ENCODE measurements at places on chromosomes 3 and 15.

DNA sequence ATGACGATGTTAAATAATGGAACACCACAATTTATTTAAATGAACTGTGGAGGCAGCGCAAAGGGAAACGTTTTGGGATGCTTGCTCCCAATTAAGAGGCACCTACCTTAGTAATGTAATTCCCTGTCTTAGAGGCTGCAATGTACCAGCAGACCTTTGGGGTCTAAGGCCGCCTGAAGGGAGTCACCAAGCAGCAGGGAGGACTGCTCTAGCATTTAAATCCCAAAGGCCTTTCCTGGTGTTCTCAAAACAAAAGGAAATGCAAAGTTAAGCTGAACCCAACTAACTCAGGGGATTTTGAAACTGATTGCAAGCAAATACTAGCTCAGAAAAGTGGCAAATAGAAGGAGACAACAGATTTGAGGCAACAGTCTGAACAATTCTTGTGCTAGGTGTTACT lies 510.8 kb downstream of the GABRG3 start:
- no peak for DNase-seq

GRCh38 chr3:184549796-184550577 lies 11.6 kb upstream of the EPHB3 start:
- no peak for DNase-seq

GRCh38 chr3:195692781-195693427 lies 27.9 kb upstream of the MUC20 start:
- no peak for DNase-seq

GRCh38 chr3:193330555-193331204 lies 47.9 kb downstream of the ATP13A5 start:
- DNase-seq, result no peak

DNA sequence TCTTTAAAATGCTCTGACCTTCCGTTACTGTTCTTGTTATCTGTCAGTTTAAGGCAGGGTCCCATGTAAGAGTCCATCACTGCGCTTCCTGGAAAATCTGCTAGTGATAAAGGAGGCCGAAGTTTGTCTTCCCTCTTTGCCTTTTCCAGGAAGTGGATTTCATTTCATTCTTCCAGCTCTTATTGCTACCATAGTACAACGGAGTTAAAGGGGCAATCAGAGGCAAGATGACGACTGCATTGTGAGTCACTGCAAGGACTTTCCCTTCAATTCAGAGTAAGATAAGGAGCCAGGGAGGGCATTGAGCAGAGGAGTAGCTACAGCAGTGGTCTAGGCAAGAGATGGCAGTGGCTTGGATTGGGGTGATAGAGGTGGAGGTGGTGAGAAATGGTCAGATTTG lies 17.2 kb upstream of the DET1 start:
- DNase-seq, result no peak

GRCh38 chr3:99532246-99532645 lies 106.1 kb upstream of the COL8A1 start:
- DNase-seq, result no peak

DNA sequence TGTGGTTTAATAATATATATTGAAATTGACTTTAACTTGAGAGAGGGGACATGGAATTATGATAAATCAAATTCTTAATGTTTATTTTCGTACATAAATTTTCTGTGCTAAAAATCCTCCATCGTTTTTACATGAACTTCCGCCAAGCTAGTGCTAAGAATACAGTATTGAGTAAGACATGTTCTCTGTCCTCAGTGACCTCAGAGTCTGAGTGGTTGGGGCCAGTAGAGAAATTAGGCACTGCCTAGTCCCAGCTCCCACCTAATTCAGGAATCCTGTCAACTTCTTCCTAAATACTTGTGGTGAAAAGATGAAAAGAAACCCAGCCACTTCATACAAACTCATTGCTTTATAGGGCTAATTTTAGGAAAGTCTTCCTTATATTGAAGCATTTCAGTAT lies 110.3 kb downstream of the PPP2R3A start:
- DNase-seq, result no peak

GRCh38 chr3:140748903-140749302 lies 71.0 kb downstream of the TRIM42 start:
- DNase-seq, result no peak

GRCh38 chr3:2934541-2934940 lies 175.6 kb downstream of the IL5RA start:
- DNase-seq, result no peak

- DNase-seq, result no peak
These were observed 138.5 kb downstream of the RAB11A start for GRCh38 chr15:66007663-66008262.

Measured in cortex of kidney (tissue), 1 donor.